Cortex of kidney (tissue), 1 donor: ENCODE measurements at places on chromosomes 7 and 10.

GRCh38 chr10:74293686-74294371 lies 142.8 kb downstream of the ADK start:
- no peak for DNase-seq

GRCh38 chr7:24216576-24217125 lies 67.3 kb upstream of the NPY start:
- no peak for DNase-seq

GRCh38 chr10:110260746-110261477 lies 43.8 kb downstream of the SMNDC1 start:
- no peak for DNase-seq

DNA sequence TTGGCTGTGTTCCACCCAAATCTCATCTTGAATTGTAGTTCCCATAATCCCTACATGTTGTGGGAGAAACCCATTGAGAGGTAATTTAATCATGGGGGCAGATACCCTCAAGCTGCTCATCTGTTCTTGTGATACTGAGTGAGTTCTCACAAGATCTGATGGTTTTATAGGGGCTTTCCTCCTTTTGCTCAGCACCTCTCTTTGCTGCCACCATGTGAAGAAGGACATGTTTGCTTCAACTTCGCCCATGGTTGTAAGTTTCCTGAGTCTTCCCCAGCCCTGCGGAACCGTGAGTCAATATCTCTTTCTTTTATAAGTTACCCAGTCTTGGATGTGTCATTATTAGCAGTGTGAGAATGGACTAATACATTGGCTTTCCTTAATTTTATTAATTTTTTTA lies 527.8 kb downstream of the MDFIC start:
- DNase-seq = no peak

GRCh38 chr10:52438119-52438518 lies 124.0 kb downstream of the DKK1 start:
- no peak for DNase-seq

- no peak for DNase-seq
Observed at GRCh38 chr10:6274040-6274439, 71.3 kb downstream of the PFKFB3 start.

GRCh38 chr7:148466120-148466519 lies 124.4 kb upstream of the C7orf33 start:
- DNase-seq = no peak

GRCh38 chr10:42150428-42151061 lies 487.8 kb downstream of the ZNF33B start:
- DNase-seq = no peak

DNA sequence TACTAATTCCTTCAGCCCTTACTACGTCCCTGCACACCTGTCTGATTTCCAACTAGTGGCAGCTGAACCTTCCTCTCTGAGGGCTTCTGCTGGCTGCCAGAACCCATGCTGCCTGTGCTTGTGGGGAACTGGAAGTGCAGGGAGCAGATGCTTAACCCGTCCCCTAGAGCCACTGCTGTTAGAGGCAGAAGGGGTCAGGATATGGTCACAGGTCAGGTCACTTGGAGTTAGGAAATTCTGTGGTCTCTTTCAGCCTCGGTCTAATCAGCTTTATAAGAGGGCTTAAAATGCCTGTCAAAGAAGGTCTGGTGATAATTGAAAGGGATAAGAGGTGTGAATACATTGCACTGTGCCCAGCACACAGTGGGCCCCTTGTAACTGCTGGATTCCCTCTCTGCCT lies 82.0 kb downstream of the PLPP4 start:
- DNase-seq = no peak

GRCh38 chr7:1112109-1112508 lies 24.2 kb downstream of the GPER1 start:
- no peak for DNase-seq

DNA sequence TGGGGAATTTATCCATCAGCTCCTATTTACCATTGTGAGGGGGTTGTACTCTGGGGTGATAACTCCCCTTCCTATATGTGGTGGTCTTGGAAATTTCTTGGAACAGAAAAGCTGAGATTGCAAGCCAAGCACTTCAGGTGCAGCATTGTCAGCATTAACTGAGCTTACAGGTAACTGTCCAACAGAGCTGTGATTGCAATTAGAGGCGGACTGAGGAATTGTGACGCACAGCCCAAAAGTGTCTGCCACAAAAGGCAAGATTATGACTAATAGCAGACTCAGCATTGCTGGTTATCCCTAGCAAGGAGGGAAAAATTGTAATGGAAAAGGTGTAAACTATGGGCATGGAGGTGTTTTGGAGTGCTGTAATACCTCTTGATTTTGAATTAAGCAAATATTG lies 126.1 kb upstream of the AGR3 start:
- DNase-seq = no peak

DNA sequence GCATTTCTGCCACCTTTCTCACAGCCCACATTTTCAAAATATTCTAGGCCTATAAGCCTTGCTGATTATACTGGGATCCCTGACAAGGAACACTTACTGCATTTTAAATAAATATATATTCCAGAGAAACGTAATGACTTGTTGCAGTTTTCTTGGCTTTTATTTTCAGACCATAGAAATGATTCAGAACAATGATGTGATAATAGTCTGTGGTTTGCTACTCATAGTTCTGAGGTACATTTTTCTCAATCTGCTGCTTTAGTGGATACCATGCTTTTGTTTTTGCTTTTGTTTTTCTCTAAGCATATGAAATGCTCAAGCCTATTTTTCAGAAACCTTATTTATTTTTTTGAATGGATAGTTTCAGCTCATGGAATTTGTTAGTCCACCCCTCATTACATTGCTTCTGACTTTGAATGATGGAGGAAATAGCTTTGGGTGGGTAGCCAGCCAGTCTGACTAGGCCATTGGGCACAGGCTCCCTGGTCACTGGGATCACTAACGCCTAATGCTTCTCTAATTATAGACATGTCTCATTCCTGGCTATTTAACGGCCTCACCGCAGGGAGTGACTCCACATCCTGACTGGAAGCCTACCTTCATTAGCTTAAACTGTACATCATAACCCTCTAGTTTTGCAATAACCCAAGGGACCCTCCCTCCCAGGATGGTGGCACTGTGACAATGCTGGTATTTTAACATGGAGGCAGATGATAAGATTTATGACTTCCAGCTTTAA lies 66.1 kb downstream of the MBL2 start:
- DNase-seq = no peak

DNA sequence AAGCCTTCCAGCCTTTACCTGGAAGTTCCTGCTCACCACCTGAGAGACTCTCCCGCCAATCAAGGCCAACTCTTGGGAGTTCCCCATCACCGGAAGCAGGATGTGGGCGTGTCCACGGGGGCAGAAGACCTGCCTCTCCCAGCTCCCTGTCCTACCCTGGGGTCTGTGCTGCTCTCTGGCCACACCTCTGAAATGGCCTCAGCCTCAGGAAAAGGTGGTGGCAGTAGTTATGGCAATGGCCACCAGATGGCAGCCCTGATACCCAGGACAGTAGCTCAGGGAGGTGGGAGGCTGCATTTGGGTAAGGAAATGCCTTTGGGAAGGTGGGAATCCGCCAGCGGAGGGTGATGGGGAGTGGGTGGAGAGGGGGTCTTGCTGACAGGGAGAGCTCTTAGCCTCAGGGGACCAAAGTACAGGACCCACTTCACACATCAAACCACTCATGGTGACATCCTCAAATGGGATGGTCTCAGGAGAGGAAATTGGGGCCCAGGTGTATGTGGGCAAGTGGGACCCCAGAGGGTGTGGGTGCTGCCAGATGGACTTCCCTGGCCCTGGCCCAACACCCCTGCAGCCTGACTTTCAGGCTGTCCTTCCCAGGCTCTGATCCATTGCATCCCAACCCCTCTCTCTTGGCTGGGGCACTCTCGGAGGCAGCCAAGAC lies 33.9 kb downstream of the KAZALD1 start:
- DNase-seq = no peak
